ENCODE measurements at places on chromosomes 3 and 15.

DNA sequence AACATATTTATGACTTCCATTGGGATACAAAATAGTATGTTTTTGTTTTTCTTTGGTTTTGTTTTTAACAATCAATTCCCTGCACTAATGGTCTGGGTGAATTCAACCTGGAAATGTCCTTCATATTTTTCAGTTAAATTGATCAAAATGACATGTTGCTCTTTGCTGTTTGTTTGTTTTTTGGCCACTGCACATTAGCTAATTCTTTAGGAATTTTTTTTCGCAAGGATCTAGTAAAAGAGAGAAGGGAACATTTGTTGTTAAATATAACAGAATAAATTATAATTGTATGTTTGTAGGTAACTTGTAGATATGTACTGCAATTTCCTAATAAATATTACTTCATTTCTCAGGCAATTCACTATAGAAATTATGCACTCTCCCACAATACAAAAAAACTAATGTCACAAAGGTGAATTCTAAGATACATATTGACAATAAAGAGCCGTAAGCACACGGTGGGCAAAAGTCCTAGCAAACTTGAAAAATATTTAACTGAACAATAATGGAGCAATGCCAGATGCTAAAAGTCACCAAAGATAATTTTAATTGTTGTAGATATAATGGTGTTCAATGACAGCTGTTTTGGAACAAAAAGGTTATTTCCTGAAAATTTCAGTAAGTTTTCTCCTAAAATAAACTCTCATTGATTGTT, 21.4 kb upstream of the PPARG start:
- DNase-seq: no peak

DNA sequence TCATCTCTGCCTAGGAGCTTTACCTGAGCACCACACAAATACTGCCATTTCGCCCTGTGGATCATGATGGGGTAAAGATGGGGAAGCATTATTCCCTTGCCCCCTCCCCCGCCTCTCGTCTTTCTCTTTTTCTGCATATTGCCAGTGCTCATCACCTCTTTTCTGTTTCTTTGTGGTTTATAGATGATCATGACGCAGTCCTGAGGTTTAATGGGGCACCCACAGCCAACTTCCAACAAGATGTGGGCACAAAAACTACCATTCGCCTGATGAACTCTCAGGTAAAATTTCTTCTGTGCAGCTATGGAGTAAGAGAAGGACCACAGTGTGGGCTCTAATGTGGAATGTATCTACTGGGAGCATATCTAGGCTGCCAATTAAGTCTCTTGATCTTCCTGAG, 88.2 kb downstream of the RPL39L start:
- DNase-seq: no peak

DNA sequence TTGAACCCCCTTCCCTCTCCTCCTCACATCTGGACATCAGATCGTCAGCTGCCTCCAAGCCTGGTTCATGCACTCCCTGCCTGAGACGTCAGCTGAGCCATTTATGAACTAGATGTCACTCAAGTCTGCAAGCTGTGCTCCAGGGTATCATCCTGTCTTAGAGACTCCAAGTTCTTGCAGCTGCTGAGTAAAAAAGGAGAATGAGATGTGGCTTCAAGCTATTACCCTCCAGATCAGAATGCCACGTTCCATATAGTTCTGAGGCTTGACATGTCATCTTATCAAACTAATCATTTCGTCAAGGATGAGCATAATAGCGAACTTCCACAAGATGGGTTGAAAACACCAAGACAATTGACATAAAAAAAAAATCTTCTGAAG, 766.3 kb downstream of the TBL1XR1 start:
- no peak for DNase-seq

- no peak for DNase-seq
Measured at GRCh38 chr15:82641129-82641798, 5.9 kb downstream of the CPEB1 start.

DNA sequence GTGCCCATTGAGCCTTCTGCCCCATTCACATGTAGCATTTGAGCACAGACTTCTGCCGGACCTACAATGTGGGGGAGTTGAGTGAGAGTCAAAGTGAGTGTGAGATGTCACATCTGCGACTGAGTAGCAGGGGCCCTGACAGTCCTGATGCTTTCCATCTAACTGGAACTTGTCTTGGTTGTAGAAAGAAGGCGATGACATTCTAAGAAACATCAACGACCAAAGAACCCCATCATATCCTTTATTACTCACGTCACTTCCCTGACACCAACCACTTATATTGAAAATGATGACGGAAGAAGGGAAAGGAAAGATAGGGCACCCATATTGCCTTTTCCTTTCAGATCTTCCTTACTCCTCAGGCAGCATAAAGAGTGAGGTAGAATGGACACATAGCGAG, 30.5 kb downstream of the SMAD3 start:
- peak; percentile 29 for DNase-seq

DNA sequence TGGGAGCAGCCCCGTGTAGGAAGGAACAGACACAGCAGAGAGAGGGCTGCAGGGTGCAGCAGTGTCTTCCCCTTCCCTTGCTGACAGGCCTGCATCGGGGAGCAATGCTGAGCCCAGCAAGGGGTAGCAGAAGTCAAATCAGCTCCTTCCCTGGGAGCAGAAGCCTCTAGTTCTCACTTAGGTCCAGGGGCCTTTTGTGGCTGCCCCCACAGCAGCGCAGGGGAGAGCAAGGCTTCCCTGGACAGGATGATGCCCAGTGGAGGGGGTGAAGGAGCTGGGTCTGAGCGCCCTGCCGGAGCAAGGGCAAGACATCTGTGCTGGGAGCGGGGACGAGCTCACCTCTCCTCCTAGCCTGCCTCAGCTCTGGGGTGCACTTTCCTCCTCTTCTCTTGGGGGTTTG, 827 bp downstream of the PLCB2 start:
- DNase-seq: no peak

DNA sequence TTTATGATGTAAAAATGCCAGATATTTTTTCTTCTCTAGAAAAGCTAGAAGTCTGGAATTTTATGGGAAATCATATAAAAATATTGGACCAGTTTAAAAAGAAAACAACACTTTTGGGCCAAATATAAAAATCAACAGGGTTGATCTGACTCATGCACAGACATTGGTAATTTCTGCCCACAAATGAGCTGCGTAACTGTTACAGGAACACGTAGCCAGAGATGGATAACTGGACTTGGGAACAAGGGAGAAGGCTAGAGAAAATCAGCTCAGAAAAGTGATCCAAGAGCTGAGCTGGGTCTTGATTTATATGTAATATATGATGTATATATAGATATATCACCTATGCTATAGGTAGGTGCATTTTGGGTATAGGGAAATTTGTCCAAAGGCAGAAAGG, 36.8 kb upstream of the NAALADL2 start:
- no peak for DNase-seq

GRCh38 chr3:48472673-48472922, 26.1 kb downstream of the ATRIP start:
- no peak for DNase-seq

DNA sequence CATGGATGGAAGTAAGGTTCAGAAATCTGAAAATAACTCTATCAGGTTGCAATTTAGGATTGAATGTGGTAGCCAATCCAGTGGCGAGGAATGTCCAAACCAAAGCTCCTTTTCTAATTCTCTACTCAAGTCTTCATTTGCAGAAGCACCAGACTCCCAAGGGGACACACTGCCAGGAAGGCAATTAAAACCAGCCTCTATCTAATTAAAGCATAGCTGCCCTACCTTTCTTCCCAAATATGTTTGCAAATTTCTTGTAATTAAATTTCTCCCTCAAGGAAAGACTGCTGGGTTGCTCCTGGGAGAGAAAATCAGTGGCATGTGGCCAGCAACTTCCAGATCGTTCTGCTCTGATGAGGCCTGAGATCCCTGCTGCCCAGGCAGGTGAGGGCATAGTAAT, 153.4 kb upstream of the MCTP2 start:
- DNase-seq: no peak

DNA sequence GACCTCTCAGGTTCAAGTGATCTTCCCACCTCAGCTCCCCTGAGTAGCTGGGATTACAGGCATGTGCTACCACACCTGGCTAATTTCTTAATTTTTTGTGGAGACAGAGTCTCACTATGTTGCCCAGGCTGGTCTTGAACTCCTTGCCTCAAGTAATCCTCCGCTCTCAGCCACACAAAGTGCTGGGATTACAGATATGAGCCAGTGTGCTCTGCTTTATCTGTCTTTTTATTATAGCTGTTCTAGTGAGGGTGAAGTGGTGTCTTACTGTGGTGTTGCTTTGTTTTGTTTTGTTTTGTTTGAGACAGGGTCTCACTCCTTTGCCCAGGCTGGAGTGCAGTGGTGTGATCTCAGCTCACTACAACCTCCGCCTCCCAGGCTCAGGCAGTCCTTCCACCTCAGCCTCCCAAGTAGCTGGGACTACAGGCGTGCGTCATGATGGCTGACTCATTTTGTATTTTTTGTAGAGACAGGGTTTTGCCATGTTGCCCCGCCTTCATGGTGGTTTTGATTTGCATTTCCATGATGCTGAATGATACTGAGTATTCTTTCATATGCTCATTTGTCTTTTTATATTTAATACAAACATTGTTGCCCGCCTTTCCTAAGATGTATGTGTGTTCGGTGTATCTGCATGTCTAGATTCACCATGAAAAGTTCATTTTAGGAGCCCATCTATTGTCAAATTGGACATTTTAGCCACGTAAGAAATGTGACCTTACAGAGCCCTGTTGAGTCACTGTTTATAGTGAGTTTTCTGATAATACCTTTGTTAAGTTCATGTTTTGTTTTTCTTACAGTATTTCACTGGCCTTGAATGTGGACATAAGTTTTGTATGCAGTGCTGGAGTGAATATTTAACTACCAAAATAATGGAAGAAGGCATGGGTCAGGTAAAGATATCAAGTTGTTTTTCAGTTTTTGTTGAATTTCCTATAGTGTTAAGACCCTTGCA, 80.6 kb downstream of the ARIH1 start:
- DNase-seq: peak; percentile 1

GRCh38 chr3:53581671-53582070, 87.3 kb downstream of the CACNA1D start:
- no peak for DNase-seq

DNA sequence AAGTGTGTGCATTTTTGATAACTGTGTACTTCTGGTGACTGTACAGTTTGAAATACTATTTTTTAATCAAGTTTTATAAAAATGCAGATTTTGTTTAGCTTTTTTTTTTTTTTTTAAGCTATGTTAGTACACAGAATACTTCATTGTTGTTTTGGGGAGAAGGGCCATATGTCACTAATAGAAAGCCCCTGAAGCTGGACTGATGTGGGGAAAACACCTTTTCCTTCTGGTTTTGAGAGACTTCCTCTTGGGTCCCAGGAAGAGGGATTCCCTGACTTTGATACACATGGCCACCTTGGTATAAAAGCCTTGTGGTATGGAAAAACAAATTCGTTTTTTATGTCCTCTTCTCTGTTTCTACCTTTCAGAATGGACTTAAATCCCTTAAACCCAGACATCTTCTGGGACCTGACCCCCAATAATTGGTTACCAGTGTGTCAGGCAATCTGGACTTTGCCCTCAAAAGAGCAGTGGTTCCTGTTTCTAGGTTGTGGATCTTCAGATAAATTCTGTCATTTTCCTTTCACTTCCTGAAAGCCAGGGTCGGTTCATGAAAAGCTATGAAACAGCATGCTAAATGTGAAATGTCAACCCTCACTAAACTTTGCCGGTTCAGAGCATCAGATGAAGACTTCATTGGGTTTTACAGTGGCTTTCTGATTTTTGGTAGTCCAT, 31.1 kb upstream of the BLOC1S6 start:
- DNase-seq: no peak

DNA sequence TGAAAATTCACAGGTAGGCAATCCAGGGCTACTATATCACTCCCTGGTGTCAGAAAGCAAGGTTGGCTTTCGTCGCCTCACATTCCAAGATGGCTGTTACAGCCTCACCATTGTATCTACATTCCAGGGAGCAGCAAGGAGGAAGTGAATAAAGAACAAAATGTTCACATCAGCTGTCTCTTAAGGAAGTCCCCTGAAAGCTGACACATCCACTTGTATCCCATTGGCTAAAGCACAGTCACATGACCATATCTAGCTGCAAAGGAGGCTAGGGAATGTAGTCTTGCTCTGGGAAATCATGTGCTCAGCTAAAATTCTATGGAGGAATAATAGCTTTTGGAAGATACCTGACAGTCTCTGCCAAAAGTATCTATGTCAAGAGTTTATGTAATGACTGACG, 12.8 kb upstream of the GATA2 start:
- DNase-seq: no peak

DNA sequence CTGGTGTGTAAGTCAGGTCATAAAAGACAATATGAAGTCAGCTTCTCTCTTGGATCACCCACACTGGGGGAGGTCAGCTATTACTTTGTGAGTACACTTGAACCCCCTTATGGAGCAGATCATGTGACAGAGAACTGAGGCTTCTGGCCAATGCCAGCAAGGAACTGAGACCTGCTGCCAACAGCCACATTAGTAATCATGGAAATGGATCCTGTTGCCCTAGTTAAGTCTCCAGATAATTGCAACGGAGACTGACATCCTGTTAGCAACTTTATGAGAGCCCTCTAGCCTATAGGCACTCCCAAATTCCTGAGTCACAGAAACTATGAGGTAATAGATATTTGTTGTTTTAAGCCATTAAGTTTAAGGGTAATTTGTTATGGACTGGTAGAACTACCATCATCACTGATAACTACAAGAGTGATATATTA, 110.4 kb upstream of the GMNC start:
- no peak for DNase-seq

DNA sequence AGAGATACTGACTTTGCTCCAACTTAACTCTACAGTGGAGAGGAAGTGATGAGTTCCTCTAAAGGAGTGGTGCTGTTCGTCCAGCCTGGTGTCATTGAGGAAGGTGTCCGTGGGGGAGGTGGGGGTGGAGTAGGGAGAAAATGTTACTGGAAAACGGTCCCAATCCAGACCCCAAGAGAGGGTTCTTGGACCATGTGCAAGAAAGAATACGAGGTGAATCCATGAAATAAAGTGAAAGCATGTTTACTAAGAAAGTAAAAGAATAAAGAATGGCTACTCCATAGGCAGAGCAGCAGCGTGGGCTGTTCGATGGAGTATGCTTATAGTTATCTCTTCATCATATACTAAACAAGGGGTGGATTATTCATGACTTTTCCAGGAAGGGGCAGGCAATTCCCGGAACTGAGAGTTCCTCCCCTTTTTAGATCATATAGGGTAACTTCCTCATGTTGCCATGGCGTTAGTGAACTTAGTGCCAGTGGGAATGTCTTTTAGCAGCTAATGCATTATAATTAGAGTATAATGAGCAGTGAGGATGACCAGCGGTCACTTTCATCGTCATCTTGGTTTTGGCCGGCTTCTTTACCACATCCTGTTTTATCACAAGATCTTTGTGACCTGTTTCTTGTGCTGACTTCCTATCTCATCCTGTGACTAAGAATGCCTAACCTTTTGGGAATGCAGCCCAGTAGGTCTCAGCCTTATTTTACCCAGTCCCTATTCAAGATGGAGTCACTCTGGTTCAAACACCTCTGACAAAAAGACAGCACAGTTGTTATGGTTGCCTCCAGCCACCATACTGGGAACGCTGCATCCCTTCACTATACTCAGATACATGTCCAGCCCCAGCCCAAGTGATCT, 38.6 kb downstream of the CLEC3B start:
- no peak for DNase-seq
